ENCODE measurements at places on chromosomes 5 and 9.

DNA sequence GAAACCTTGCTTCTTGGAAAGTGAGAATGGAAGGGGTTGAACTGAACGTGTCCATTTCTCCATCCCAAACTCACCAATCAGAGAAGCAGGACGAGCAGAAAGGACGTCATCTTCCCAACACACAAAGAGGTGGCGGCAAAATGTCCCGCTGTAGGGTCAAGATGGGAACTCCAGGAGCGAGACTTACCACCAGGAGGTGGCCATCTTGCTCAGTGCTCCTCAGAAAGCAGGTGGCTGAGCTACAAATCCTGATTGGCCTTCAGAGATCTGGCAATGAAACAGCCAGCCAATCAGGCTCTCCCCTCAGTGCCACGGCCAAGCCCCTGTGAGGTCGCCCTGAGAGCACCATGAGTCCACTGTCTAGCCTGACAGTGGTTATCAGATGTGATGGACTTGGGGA, 259.0 kb downstream of the NDUFS4 start:
- no peak for DNase-seq

- DNase-seq = no peak
These were observed 70.5 kb downstream of the SMIM23 start for GRCh38 chr5:171855798-171856763.

- DNase-seq = no peak
These were observed 202.2 kb downstream of the NFIB start for GRCh38 chr9:14111696-14112095.

DNA sequence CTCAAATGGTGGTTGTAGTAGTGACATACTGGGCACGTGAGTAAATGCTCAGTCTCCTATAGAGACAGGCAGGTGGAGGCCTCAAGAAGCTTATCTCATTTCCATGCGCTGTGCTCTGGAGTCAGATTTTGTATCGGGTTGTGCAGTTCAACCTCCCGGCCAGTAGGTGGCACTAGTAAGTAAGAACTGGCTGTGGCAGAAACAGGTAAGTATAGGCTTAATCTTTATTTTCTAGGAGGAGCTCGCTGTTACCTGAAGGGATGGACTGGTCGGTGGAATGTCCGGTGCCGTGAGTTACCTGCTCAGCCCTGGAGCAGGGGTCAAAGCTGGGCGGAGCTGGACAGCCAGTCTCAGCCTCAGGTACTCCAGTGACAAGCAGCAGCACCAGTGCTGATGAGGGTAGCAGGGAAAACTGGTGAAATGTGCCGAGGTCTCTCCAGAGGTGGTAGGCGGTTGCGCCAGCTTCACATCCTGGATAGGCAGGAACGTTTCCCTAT, 880.1 kb upstream of the SEMA6A start:
- DNase-seq = no peak

- DNase-seq = no peak
These were observed 27.0 kb downstream of the SUB1 start for GRCh38 chr5:32612134-32612888.

DNA sequence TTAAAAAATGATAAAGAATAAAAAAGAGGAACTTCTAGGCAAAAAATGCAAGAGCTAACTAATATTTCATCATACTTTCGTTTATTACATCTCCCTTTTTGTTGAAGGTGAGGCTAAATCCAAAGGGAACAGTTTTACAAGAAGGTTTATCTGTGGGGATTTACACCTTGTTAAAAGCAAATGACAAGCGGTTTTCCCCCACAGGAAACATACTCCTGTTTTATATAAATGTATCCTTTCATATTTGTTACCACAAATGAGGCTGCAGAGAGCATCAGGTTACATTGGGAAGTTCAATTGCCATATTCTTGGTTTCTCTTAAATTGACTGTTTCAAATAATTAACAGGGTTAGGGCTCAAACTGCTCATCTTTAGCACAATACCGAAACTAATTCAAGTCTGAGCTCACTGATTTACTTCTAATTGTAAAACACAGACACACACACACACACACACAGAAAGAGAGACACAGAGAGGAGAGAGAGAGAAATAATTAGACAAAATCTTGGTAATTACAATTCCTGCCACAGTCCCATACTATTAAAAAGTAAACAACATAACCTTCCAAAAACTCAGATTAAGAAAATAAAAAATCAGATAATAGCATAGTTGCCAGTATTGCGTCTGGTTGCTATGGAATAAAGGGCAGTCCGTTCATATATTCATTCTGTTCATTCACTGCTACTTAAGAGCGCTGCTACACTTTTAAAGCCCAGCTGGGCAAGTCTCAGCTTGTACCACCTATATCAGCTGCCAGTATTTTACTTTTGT, 17.1 kb downstream of the RFX3 start:
- no peak for DNase-seq

- no peak for DNase-seq
These were observed 113.7 kb upstream of the LMX1B start for GRCh38 chr9:126499911-126500599.

DNA sequence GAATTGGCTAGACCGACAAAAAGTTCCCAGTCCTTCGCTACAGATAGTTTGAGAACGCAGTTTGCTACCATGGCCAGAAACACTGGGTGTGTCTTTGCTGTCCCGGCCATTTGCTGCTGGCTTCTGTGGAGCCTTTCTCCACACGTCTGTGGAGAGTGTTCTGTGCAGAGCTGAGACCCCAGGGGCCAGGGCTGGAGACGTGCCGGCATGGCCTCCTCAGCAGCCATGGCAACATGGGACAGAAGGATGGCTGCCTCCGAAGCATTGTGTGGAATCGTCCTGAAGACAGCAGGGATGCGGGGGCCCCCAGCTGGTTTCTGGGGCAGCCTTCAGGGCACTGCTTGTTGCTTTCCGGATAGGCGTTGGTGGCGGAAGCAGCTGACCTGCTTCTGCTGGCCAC, 142.8 kb downstream of the GADD45G start:
- DNase-seq = no peak

- no peak for DNase-seq
These were observed 44.8 kb downstream of the PHF2 start for GRCh38 chr9:93620881-93621820.

DNA sequence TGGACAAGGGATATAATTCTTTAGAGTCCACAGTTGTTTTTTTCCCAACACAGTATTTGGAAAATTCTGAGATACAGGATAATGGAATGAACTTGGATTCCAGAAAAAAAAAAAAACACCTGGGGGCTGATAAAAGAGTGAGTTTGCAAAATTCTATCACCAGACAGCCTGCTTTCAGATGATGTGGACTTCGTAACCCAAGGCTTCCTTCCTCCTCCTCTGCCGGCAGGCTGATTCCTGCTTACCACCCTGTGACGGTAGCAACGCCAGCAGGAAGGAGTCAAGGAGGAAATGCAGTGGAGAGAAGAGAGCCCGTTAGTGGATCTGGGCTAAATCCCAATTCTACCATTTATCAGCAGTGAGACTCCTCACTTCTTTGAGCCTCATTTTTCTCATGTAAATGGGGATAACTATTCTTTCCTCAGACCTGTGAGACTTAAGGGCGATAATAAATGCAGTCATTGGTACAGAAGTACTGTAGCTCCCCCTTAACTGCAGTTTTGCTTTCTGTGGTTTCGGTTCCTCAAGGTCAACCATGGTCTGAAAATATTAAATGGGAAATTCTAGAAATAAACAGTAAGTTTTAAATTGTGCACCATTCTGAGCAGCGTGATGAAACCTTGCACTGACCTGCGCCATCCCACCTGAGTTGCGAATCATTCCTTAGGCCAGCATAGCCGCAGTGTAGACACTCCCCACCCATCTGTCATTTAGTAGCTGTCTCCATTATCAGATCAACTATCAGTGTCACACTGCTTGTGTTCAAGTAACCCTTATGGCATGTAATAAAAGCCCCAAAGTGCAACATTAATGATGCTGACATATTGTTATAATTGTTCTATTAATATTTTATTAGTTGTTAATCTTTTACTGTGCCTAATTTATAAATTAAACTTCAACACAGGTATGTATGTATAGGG, 71.4 kb downstream of the DCP2 start:
- DNase-seq = no peak

- DNase-seq = no peak
These were observed 15.7 kb upstream of the CEP120 start for GRCh38 chr5:123438902-123439301.

DNA sequence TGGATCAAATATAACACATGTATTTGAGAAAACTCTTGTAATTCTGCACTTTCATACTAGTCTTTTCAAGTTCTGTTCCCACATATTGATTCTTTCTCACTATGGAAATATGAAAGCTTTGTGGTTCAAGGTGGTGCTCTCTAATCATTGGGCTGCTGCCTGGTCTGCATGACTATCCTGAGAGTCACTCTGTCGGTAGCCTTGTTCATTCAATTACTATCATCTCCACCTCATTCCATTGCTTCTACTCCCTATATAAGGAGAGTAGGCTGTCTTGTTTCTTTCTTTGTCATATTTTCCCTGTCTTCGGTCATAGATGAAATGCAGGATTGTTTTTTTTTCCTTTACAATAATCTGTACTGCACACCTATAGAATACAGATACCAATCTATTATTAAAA, 341.4 kb upstream of the ACTBL2 start:
- no peak for DNase-seq

GRCh38 chr5:29744618-29745017, 1448.9 kb upstream of the CDH6 start:
- DNase-seq = no peak

GRCh38 chr5:138141734-138142133, 2.5 kb upstream of the NME5 start:
- no peak for DNase-seq

DNA sequence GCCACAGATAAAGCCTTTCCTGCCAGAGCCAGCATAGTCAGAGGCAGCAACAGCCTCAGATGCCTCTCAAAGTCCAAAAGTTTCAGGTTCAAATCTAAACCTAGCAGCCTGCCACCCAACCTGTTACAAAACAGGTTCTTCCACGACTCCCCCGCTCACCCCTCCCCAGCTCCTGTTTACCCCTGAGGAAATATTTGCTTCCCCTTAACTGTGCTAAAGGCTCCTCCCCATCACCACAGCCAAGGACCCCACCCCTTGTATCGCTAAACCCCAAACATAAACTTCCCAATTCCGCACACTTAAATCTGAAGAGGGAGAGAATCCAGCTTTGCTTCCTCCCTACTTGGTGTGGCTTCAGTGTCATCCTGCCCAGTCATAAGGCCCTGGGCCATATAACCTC, 15.4 kb upstream of the VDAC1 start:
- no peak for DNase-seq

- no peak for DNase-seq
These were observed 206.0 kb upstream of the DMRTA1 start for GRCh38 chr9:22240619-22241018.

DNA sequence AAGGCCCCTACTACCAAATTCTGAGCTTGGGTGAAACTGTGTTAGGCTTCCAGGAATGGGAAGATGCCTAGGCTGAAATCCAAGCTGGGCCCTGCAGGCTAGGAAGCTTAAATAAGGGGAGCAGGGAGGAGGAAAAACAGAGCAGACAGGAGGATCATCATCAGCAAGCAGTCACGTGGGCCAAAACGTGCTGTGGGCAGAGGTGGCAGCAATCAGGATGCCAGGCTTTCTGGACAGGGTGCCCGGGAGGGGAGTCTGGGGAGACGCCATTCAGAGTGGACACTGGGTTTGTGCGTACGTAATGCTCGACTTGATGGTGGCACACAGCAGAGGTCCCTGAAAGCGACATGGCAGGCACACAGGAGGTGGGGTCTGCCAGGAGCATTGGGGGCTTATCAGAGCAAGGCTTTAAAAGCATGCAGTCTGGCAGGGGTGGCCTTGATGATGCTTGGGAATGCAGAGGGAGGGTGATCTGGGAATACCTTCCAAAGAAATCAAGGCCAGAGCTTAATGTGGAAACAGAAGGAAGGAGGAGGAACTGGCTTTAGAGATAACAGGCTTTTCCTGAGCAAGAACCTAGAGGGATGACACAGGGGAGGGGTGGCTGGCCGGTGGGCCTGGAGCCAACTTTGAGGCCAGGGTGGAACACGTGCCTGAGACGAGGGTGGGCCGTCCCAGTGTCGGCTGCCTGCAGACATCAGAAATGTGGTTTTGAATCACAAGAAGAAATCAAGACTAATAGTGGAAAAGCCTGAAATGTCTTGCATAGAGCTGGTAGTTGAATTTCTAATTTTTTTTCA, 212.5 kb downstream of the GADD45G start:
- DNase-seq = no peak

DNA sequence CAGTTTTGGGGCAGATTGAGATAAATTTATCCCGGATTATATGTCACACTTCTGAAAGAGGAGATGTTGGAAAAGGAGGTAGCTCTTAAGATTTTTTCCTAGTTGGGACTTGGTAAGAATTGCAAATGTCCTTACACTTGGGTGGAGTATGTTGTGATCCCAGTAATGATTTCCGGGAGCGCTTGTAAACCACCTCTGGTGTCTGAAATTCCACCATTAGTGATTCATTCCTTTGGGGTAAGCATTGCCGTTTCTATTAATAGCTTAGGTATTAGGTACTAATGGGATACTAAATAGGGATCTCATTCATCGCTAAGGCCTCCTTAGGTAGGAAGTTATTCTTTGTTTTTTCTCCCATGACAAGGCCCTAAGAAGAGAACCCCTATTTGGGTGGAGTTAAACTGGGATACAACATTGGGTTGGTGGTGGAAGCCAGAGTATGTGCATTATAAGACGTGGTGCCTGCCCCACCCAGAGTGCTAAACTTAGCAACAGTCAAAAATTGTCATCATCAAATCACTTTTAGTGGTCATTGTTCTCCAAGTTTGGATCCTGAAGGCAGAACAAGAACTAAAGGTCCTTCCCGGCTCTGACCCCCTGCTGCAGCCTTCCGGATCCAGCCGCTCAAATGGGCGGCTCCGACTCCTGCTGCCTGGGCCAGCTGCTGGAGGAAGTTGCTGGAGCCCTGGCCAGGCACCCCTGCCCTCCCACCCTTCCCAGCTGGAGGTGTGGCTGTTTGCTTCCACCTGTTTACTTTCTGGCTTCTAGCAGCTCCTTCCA, 31.7 kb upstream of the DAB2IP start:
- no peak for DNase-seq

- DNase-seq = no peak
These were observed 7.5 kb downstream of the OR1K1 start for GRCh38 chr9:122807271-122807900.

DNA sequence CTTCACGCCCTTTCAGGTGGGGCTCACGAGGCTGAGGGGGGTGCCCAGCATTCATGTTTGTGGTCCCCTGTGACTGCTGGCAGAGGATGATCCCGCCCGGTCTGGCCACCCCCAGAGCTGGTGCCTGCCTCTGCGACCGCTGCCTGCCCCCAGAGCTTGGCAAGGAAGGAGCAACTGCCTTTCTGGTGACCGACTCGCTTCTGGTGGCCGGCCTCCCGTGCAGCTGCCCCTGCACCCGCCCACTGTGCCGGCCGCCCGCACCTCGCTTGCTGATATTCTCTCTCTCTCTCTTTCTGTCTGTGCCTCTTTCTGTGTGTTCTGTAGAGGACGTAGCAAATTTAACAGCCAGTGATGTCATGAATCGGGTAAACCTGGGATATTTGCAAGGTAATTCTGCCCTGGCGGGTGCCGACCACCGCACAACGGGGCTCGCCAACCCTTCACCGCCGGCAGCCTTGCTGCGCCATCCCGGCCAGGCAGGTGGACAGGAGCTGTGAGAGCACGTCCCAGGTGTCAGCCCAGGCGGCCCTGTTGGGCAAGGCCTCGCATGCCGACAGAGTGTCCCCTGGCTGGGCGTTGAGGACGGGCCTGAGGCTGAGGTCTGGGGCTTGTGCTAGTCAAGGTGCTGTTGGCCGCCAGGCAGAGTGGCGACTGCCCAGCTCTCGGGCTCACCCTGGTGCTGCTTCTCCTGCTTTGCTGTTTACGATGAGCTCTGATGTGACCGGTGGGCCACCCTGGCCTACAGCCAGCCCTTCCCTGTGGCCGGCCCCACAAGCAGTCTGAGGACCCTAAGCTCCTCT, 86.0 kb downstream of the KCNT1 start:
- no peak for DNase-seq
